Activated CD4-positive, alpha-beta T cell treated with anti-CD3 and anti-CD28 coated beads for 1 hour (primary cell): ENCODE measurements at places on chromosomes 1 and 21.

DNA sequence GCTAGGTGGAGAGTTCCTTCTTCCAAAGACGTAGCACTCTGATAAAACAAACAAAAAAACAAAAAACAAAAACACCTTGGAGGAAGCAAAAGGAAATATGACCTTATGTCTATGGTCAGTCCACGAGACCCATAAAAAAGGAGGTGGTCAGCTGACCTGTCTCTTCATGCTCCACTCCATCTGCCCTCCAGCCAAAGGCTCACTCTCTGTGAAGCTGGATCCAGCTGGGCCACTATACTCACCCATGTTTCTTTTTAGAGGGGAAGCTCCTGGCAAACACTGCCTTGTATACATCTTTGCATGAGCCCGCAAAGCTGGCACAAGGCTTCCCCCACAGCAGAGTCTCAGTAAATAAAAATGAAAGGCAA, 126.1 kb upstream of the CACHD1 start:
- DNase-seq: no peak

DNA sequence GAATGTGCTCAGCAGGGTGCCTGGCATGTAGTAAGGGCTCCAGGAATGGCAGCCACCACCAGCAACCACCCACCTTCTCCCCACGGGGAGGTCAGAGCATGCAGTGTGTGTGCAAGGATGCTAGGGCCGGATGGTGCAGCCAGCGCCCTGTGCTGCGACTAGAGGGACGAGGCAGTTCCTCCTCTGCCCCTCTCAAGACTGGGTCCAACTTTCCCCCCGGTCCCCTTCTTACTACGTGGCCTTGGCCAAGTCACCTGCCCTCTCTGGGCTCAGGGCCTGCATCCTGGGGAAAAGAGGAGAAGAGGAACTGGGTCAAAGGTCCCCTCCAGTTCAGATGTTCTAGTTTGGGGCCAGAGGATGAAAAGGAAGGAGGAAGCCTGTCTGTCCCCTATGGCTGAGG, 71.6 kb upstream of the TARDBP start:
- DNase-seq: no peak

DNA sequence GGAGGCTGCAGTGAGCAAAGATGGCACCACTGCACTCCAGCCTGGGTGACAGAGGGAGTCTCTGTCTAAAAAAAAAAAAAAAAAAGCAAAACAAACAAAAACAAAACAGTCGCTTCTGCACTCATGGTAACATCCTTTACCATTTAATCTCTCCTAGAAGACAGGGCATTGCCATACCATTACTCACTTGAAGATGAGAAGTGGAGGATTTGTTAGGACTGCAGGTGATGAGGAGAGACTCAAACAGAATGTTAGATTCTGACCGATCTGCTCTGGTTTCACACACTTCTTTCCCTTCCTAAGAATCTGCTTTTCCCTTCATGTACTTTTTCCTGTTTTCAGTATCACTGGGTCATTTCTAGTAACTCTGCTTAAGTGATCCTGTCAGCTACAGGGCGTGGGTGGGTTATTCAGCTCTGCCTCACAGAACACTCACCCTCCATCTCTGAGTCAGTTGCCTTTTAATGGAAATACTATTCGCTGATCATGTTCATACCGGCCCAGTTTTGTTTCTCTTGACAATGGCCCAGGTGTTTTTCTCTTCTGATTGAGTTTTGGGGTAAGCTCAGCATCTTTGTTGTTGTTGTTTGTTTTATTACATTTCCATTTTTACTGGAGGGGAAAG, 148.0 kb upstream of the ERG start:
- DNase-seq: no peak

- no peak for DNase-seq
These were observed 90.8 kb upstream of the CCDC190 start for GRCh38 chr1:162951553-162952315.

- DNase-seq: no peak
These were observed 48.1 kb downstream of the KANK4 start for GRCh38 chr1:62271134-62271533.

- DNase-seq: no peak
These were observed 1262.8 kb upstream of the PRMT6 start for GRCh38 chr1:105793536-105794146.

DNA sequence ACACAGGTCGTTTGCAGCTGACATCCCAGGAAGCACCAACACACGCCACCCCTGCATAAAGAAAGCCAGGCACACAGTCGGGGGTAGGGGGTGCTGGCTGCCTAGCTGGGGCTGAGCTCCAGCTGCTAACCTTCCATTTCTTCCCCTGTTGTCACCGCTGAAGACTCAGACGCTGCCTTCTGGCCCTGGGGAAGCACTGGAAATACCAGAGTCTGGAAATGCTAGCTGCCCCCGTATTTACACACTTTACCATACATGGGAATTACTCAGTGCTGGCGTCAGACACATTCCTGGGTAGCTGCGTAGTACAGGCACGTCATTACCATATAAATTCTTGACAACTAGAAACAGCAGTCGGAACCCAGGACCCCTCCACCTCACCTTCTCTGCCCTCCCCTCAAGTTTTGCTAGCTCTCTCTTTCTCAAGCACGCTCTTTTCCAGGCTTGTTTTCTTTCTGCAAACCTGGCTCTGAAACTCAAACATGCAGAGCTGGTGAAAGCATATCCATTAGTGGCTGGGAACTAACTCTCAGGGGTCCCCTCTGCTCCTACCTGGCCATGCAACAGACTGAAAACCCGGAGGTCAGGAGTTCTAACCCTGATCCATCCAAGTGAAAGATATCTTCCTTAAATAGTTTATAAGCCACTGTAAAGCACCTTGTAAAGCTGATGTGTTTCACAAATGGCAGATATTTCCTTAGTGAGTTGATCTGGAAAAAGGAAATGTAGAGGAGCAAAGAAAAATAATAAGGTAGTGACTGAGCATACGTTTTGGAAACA, 3.3 kb downstream of the CSRP1 start:
- DNase-seq: no peak

DNA sequence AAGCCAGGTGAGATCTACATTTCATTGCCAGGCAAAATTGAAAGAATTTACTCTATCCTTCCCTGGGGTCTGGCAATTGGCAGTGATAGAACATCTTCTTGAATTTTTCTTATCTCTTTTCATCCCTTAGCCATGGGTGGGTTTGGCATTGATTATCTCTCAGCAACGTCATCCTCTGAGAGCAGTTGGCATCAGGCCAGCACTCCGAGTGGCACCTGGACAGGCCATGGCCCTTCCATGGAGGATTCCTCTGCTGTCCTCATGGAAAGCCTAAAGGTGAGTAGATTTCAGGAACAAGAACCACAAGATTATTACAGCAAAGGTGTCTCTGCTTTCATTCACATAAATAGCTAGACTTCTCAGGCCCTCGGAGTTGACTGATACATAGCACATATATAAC, 39.3 kb downstream of the NCF2 start:
- no peak for DNase-seq

GRCh38 chr1:30461640-30462039, 261.7 kb downstream of the MATN1 start:
- no peak for DNase-seq

DNA sequence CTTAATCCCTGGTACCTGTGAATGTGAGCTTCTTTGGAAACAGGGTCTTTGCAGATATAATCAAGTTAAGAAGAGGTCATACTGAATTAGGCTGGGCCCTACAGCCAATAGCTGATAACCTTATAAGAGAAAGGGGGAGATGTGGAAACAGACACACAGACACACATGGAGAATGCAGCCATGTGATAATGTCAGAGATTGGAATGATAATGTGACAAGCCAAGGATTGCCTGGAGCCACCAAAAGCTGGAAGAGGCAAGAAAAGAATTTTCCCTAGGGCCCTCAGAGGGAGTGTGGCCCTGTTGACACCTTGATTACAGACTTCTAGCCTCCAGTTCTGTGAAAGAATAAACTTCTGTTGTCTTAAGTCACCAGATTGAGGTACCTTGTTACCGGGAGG, 114.5 kb upstream of the SOD1 start:
- DNase-seq: no peak

DNA sequence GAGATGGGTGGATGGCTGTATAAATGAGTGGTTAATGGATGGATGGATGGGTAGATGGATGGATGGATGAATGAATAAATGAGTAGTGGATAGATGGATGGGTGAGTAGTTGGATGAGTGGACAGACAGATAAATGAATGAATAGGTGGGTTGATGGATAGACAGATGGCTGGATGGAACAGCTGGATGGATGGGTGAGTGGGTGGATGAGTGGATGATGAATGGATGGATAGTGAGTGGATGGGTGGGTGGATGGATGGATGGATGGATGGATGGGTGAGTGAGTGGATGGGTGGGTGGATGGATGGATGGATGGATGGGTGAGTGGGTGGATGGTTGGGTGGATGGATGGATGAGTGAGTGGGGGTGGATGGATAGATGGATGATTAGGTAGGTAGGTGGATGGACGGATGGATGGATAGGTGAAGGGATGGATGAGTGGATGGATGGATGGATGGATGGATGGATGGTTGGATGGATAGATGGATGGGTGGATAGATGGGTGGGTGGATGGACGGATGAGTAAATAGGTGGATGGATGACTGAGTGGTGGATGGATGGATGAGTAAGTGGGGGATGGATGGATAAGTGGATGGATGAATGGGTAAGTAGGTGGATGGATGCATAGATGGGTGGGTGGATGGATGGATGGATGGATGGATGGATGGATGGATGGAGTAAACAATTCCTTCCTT, 246.6 kb downstream of the KAZN start:
- no peak for DNase-seq

GRCh38 chr21:25186273-25186672, 421.0 kb downstream of the MRPL39 start:
- no peak for DNase-seq

- DNase-seq: no peak
These were observed 44.0 kb upstream of the FMO2 start for GRCh38 chr1:171140956-171141687.

DNA sequence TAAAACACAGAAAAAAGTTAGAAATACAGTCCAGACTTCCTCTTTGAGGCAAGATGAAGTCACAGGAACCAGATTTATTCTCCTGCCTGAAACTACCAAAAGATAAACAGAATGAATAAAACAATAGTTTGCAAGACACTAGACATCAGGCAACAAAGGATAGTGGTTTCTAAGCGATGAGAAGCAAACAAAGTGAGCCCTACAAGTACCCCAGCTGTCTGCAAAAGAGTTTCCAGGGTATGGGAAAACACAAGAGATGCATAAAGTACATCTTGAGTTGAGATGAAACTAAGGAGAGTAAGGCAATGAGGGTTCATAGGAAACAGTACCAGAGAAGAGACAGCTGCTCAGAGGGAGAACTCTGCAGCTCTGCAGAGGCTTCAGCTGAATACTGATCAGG, 83.3 kb upstream of the COL24A1 start:
- no peak for DNase-seq

- DNase-seq: no peak
These were observed 65.7 kb downstream of the POFUT2 start for GRCh38 chr21:45222001-45222400.

- DNase-seq: no peak
These were observed 2.8 kb downstream of the MATN1 start for GRCh38 chr1:30720271-30721223.

DNA sequence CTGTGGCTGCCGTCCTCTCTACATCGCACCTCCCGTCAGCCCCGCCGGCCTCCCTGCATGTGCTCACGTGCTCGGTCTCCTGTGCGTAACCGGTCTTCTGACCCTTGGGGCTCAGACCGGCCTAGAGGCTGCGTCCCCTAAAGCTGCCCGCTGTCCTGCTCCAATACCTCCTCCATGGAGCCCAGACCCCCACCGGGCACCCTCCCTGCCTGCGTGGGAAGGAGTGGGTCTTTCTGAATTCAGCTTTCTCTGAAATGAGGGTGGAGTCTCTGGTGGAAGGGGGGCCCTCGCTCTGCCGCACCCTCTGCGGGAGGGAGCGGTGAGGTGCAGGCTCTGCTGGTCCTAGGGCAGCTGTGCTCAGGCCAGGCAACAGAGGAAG, 18.7 kb upstream of the POFUT2 start:
- DNase-seq: no peak

DNA sequence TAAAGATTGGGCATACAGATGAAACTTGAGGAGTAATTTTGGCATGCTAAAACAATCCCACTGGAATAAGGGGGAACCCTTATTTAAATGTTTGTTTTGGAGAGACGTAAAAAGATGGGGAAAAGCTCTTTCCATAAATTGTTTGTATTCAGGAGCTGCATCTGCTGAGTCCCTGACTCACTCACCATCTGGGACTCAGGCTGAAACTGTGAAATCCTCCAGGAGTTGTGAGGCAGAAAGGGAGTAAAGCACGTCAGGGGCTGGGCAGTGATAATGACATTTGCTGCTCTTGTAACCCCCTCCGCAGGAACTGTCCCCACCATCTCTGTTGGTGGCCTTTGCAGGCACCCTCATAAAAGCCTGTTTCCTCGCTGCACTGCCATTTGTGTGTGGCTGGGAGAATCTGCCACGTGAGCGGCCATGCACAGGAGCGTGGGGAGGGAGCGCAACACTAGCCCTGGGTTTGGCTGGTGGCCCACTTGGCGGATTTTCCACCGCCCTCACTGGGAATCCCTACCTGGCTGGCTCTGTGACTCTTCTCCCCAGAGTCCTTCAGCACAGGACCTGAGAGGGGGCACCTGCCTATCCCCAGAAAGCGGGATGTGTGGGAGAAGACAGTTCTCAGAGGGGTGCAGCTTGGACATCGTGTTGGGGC, 45.3 kb downstream of the ZSCAN20 start:
- DNase-seq: no peak

DNA sequence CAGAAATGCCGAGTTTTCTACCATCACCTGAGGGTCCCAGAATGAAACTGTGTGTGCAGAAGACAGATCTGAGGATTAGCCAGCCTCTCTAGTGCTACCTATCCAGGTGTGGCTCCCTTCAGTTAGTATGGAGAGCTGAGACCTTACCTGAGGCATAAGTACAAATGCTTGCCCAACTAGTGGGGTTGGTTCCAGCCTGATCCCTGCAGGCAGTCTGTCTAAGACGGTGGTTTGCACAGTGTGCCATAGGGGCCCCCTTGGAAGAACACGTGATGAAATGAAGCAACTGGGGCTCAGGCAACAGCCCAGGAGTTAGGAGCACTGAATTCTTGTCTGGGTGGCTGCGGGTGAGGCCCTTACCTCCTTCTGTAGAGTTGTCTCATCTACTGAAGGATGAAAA, 15.6 kb downstream of the S100A7A start:
- DNase-seq: no peak

DNA sequence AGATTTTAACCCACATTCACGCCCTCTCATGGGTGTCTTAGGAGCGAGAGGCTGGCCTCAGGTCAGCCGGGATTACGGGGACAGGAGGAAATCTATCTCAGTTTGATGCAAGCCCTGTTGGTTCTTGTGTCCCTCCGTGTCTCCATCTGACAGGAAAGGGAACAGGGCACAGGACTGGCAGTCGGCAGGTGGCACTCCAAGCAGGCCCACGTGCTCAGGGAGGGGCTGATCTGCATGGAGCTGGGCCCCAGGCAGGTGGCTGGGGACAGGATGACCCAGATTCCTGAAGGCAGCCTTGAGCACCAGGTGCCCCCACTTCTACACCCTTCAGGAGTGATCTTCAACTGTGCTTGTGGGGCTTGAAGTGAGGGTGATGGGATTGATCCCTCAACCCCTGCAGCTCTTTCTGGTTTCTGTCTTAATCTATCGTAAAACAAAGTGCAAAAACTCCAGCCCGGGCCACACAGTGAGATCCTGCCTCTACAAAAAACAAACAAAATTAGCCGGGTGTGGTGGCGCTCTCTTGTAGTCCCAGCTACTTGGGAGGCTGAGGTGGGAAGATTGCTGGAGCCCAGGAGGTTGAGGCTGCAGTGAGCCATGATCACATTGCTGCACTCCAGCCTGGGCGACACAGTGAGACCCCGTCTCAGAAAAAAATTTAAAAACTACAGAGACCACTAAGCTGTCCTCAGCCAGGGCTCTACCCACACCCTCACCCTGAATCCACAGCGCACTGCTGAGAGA, 8.3 kb downstream of the PLEKHG5 start:
- DNase-seq: no peak

- no peak for DNase-seq
These were observed 22.0 kb downstream of the PRKCZ start for GRCh38 chr1:2072109-2072806.
